HL-60 (cell line): ENCODE measurements at places on chromosomes 16 and 17.

DNA sequence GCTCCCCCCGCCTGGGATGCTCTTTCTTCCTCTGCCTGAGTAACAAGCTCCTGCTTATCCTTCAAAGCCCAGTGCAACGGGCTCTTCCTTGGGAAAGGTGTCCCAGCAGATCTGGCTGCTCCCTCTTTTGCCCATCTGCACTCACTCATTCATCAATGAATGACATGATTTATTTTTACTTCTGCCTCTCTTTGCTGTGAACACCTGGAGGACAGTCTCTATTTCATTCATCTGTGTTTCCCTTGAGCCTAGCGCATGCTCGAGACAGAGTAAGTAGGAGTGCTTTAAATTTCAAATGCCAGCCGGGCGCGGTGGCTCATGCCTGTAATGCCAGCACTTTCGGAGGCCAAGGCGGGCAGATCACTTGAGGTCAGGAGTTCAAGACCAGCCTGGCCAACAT, 22.0 kb upstream of the GINS2 start:
- DNase-seq, result no peak

DNA sequence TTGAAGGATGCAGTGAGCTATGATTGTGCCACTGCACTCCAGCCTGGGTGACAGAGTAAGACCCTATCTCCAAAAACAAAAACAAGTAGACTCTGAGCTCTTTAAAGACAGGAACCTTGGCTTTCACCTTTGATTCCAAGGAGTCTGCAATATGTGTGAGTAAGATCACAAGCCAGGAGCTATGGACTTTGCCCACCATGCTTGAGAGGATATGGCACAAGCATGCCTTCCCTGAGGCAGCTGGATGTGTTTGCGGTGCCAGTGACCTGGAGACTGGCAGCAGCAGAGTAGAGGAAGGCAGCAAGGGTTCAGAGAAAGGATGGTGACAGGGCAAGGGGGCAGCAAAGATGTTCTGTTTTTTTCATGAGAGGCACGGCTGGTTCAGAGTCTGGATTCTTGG, 14.5 kb upstream of the PRKCA start:
- DNase-seq, result no peak

DNA sequence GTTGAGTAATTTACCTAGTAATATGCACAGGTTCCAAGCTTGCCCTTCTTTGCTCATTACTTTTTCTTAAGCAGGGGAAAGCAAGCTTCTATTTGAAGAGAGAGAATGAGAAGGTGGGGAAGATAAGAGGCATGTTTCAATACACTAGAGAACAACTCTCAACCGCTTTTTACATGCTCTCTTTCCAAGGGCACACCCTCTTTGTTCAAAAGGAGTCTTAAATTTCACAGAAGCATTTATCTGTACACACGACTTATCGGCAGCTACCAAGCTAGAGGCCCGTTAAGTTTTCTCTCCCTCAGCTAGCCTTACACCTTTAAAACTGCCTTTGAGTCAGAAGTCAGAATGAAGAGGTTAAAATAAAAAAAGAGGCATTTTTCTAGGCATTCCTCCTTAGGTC, 79.6 kb downstream of the STH start:
- DNase-seq, result no peak

- DNase-seq, result no peak
Measured at GRCh38 chr17:17780922-17781590, 55.7 kb downstream of the SREBF1 start.

GRCh38 chr17:43881181-43881580, 26.2 kb downstream of the MPP2 start:
- DNase-seq, result no peak

GRCh38 chr16:17747081-17747756, 276.5 kb upstream of the XYLT1 start:
- DNase-seq, result no peak

- no peak for DNase-seq
Measured at GRCh38 chr16:83899978-83900377, 1.1 kb downstream of the MLYCD start.

DNA sequence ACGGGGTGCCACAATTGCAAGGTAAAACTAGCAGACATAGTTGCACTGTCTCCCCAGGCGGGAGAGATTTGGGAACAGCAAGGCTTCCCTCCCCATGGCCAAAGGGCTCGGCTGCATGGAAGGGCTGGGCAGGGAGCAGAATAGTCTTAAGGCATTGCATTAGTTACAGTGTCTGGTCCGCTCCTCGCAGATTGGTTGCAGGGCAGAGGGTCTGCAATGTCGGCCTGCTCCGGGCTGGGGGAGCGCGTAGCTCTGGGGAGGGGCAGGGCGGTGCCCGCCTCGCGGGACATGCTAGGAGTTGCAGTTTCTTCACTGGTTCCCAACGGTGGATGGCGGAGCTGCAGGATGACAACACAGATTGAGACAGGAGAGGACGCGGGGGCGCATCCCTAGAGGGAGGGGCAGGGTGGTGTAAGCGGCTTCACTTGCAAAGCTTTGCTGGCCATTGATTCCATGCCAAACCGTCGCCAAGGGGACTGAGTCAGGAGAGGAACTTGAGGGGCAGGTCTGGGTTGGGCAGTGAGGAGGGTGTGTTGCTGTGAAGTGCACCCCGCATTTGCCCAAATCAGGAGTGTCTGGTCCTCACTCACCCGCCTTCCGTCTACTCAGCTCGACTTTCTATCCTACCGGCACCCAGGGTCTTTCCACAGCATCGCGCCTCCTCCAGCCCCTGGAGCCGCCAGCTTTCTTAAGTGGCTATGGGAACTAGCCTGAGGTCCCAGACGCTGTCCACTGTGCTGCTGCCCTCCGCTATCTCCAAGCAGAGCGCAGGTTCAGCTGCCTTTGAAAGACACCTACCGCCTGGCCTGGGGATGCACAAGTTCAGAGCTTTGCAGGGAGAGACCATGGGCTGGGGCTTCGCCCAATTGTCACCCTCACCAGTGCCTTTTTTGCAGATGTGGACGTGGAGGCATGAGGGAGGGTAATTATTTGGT, 1748.9 kb downstream of the TP53TG3F start:
- DNase-seq, result no peak

GRCh38 chr17:38597375-38597774, 8.4 kb downstream of the SRCIN1 start:
- no peak for DNase-seq

GRCh38 chr17:29177541-29177870, 2.7 kb downstream of the MYO18A start:
- no peak for DNase-seq

GRCh38 chr16:16100631-16101030, 122.7 kb downstream of the ABCC6 start:
- no peak for DNase-seq

DNA sequence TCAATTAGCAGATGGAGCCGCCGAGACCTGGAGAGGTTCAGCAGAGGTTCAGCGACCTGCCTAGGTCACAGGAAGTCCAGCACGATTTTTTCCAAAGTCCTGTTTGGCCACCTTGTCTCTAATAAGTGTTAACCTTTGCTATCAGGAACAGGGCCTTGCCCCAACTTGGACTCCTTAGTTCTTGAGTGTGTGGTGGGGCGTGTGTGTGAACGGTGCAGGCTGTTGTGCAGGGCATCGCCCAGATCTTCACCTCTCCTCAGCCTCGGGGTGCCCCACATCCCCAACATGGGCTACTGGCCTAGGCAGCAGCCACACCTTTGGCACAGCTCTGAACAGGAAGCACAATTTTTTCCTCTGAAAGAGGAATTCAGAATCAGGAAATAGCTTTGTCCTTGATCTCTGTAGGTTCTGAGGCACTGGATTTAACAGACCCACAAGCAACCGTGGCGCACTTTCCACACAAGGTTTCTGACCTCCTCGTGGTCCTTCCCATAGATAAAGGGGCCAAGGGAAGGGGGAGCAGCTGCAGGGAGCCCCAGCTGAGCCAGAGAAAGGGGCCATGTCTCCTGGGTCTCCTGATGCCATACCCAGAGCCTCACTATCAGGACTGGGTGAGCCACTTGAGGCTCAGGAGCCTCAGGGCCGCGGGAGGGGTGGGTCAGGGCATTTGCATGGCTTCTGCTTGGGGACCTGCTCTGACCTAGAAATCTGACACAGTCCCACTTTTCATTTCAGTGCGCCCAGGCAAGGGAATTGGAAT, 10.4 kb downstream of the MPRIP start:
- DNase-seq, result no peak

DNA sequence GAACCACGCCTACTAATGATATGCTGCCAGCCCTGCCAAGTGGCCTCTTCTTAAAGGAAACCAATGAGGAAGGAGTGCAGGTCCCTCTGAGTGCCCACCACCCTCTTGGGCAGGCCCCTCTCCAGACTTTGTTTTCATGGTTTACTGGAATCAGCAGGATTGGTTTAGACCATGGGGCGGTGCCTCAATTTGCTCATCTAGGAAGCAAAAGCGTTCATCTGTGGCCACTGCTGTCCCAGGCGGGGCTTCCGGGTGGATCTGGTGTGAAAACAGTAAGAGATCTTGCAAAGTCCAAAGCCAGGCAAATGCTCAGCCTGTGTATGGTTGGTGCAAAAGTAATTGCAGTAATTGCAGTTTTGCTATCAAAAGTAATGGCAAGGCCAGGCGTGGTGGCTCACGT, 71.3 kb downstream of the AMFR start:
- no peak for DNase-seq

- peak; percentile 63 for DNase-seq
Measured at GRCh38 chr17:74368341-74369081, 1.2 kb downstream of the GPR142 start.

DNA sequence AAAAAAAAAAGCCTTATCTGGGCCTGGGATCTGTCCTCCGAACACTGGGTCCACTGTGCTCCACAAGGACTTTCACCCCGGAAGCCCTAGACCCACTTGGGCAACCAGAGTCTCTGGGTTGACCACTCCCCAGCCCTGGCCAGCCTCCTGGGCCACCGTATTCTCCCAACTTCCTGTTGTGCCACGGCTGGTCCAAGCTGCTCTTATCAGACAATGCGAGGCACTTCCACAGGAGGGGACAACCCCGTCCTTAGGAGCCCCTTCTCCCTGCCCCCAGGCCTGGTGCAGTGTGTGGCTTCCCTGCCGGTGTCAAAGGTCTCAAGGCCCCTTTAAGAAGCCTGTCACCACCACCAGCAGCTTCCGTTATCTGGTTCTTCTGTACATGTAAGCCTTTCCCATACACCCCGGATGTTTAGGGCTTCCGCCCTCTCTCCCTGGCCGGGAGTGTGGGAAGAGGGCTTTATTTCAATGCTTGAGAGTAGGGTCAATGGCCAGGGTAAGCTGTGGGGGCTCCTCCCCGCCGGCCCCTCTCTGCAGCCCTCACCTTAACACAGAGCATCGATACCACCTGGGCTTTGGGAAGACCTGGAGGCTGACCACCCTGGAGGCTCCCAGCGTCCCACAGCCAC, 313.0 kb downstream of the SEC14L1 start:
- peak; percentile 64 for DNase-seq

DNA sequence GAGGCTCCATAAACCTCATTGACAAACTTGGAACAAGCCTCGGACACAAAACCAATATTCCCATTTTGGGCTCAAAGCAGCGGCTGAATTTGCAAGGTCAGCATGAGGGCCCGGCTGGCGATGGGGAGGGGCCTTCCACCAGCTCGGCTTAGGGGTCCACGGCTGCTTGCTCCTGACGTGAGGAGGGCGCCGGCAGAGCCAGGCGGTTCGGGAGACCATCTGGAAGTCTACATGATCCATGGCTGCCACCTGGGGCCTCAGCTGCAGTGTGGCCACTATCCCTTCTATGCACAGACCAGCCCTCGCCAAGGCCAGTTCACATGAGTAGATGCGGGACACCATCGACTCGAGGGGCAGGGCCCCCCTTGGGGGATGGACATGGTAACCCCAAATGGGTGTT, 39.1 kb downstream of the NDEL1 start:
- no peak for DNase-seq

GRCh38 chr17:42518755-42519545, 17.1 kb upstream of the NAGLU start:
- no peak for DNase-seq

GRCh38 chr17:66715745-66716156, 119.2 kb upstream of the CACNG5 start:
- DNase-seq, result no peak

DNA sequence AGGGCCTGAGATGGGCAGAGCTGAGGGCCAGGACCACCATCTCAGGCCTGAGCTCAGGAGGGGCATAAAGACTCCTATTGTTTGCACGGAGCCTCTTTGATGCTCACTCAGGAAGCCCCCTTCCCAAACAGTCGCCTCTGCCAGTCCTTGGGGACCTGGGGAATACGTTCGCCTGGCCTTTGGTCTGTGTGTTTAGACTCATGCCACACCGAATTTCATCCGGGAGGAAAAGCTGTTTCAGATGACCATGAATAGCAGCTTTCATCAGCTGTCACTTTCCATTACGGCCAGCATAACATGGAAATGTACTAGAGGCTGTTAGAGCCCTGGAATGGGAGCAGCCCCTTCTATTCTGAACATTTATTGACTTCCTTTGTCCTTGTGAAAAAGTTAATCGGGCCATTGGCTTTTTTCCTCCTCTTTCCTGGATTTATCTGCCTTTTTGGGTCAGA, 139.0 kb downstream of the HS3ST3A1 start:
- DNase-seq, result no peak

GRCh38 chr17:56943505-56944125, 17.2 kb downstream of the COIL start:
- DNase-seq, result no peak

GRCh38 chr16:50537533-50538290, 10.5 kb upstream of the NKD1 start:
- DNase-seq, result no peak

DNA sequence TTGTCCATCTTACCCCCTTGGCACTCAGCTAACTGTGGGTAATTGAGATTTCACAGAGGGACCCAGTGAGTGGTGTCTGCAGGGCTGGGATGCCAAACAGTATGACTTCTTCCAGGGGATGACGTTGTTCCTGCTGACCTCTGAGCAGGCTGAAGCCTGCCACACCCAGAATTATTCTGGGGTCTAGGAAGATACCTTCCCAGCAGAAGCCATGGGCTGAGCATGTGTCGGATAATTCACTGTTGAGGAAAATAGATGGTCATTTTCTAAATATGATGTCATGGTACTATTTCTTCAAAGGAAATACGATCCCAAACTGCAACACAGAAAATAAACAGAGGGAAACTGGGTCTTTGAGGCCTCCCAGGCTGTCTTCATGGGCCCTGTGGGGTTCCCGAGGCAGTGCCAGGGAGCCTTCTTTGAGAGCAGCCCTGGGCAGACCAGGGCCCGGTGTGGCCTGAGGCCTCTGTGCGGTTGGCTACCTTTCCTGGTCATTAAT, 17.4 kb downstream of the WNT9B start:
- DNase-seq, result no peak
